T-helper 9 cell (primary cell): ENCODE measurements at places on chromosomes 3 and 15.
A peak's percentile ranks its signal among the peaks of the same experiment; 100 is the strongest.

DNA sequence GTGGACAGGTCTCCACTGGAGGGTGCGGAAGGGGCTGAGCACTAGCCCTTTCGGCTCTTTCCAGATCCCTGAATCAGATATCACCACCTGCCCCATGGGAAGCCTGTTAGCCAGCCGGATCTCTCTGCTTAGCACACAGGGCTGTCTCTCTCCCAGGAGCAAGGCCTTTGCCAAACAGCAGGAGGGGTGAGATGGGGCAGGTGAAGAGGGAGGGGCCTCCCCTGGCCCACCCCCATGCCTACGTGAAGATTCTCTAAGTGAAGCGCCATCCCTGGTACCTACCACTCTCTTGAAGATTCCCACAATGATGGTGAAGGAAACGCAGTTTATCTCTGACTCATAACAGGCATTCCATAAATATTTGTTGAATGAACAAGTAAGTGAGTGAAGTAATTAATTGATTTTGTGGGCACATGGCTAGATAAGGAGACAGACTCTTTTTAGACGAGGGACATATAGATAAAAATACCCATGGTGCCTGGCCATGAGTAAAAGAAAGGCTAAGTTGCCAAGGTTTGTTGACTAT lies 19.6 kb upstream of the HCN4 start:
- DNase-seq, result no peak

DNA sequence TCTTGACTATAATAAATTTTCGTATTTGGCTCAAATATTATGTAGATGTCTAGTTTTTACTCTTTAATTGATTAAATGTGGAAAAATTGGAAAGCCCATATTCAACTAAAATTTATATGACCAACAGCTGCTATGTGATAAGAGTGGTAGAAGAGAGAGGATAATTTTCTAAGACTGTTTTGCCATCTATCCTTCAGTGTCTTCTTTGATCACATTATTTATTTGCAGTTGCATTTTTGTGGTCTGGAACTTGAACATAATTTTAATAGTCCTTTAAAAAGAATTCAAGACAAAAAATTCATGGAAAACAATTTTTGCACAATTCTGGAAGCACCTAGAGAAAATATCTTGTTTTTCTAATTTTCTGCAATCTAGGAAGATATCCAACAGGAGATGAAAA lies 213.3 kb upstream of the THBS1 start:
- no peak for DNase-seq

GRCh38 chr3:72079369-72079872 lies 294.5 kb upstream of the PROK2 start:
- DNase-seq, result no peak

DNA sequence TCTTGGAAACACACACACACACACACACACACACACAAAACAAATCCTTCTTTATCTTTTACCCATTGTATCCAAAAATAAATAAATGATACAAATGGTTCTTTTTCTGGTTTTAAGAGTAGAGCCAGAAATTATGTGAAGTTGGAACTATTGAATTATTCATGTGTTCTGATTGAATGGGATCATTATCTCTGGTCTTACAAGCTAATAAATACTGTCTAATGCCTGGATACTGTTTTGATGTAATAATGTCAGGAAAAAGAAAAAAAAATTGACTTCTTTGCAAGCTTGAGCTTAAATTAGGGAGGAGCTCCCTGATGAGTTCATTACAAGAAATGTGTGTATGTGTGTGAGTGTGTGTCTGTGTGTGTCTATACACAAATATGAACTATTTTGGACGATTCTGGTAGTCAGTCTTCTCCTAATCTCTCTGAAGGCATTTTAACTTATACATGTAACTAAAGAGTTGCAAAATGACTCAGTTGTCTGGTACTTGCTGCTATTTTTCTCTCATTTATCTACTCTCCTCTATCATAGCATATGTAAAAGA lies 507.2 kb upstream of the AGTR1 start:
- no peak for DNase-seq

DNA sequence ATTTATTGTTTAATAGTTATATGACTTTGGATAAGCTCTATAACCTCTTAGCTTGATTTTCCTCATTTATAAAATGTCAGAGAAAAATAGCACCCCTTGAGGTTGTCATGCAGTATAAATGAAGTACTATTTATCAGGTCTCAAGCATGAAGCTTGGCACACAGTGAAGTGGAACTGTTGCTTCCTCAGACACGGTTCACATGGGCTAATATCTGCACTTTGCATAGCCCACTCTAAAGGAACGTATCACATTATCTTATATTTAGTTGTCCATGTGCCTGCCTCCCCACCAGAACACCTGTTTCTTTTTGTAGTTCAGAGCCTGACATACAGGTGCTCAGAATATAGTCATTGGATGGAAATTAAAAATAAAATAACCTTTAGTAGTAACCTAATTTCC lies 273.7 kb downstream of the SOX2 start:
- DNase-seq, result no peak

GRCh38 chr3:115469649-115470048 lies 153.7 kb upstream of the GAP43 start:
- no peak for DNase-seq

DNA sequence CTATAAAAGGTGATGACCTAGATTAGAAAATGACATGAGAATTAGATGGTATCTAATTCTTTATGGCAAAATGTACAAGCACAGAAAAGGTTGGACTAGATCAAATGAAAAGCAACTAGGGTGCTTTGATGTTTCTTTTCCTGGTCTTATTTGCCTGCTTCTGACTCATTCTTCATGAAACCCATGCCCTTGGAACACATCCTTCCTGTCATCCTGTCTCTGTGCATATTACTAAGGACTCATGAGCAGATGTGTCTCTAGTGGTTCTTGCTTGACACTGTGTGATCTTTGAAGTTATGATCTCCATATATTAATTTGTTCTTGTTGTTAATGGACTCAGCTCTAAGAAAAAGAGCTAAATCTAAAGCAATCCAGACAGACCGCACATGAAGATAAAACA lies 314.0 kb downstream of the ERC2 start:
- no peak for DNase-seq

GRCh38 chr15:82950746-82951370 lies 1.7 kb downstream of the HOMER2 start:
- no peak for DNase-seq

GRCh38 chr3:171028025-171028778 lies 1.7 kb upstream of the SLC2A2 start:
- peak; percentile 1 for DNase-seq

DNA sequence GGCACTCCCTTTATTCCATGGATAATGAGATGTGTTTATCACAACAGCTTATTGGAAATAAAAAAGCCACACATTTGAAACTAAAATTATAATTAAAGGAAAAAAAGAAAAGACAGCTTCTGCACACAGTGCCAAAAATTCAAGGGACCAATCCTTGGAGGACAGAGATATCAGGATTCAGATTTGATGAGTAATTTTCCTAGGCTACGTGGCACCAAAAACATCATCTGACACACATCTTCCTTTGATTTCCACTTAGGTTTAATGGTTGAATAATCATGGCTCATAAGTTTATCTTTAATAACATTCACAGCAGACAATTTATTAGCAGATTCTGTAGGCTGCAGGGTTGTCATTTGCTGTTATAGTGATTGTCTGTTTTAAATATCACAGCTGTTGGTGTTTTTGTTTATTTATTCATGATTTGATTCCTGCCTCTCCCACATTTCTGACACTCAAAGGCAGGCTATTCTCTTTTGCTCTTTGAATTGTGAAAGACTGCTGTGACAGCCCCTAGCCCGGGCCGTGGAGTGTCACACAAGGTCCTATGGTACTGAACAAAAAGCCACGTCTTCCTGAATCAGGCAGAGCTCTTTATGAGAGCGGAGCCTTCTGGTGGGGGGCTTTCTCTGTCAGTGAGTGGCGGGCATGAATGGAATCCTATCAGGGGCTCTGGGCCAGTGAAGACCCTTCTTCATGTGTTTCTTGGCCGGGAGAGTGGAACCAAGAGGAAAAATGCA lies 708.5 kb downstream of the SQOR start:
- DNase-seq, result no peak

DNA sequence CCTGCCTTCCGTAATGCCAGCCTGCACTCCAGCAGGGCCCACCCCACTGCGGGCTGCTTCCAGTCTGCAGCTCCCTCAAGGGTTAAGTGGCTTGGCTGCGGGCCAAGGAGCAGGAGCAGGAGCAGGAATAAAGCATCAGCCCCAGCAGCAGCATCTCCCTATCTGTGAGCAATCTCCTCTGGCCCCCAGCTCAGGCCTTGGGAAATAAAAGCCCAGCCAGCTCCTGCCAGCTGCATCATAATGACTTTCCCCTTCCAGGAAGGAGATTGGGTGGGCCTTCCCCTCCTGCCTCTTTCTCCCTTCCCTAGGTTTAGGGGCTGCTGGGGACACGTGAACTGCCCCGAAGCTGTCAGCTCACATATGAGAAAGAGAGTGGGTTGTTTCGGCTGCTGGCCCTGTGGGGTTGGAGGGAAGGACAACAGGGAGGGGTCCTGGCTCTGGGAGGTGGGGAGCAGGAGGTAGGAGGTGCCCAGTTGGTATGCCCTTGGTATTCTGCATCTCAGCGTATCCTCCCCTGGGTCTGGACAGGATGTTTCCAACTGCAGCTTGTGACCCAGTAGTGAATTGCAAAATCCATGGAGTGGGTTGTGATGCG lies 34.6 kb upstream of the FGD5 start:
- no peak for DNase-seq

- no peak for DNase-seq
These were observed 174.5 kb downstream of the NR2F2 start for GRCh38 chr15:96505014-96505413.

GRCh38 chr15:81225161-81225671 lies 28.5 kb downstream of the IL16 start:
- DNase-seq, result no peak

DNA sequence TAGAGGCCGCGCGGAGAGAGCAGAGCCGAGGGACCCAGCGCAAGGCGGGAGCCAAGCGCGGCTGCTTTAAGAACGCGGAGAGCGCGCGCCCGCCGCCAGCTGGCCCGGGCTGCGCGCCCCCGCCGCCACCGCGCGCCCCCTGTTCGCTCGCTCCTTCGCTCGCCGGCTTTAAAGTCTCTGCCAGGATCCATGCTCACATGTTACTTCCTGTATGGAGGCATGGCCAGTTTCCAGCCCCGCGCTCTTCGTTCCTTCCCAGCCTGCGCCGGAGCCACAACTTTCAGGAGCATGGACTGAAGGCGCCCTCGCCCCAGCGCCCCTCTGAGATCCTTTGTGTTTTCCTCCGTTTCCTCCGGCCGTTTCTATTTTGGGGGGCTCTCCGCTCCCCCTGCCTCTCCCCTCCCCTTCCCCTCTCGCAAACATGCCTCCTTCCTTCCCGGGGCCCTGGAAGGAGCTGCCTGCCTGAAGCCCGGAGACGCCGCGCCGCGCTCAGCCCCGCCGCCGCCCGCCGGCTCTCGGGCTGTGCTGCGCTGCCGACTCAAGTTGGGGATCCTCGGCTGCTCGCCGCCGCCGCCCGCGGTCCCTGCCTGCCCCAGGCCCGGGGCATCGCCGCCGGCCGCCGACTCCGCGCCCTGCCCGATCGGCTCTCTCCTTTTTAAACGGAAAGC lies at the start of gene PTPRG:
TSS of gene PTPRG (plus strand) at position 198 of the 668 bp plus-strand sequence. CDS start 717 bp downstream, outside the sequence.
- DNase-seq, result no peak

DNA sequence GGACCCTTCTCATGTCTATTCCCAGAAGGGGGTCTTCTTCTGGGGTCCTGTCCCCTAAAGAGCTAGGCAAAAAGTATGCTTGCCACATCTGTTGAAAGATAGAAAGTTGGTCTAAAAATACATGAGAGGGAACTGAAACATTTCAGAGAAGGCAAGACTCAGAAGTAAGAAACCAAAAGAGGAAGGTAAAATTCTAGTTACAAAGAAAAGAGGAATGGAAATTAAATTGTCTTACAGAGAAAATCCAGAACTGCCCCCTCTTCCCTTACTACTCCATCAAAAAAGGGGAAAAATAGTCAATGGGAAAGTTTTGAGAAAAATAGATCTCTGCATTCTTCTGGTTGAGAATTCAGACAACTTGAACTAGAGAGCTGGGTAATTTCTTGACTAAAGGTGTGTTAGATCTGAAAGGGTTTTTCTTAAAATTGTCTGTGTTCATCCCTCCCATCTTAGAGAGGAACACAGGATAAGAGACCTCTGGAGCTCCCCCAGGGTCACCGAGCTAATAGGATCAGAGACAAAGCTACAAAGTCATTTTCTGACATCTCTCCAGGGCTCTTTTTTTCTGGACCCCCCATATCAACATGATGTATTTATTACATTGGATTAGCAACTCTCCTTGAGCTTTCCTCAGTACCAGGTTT lies 32.3 kb upstream of the CCR2 start:
- no peak for DNase-seq

DNA sequence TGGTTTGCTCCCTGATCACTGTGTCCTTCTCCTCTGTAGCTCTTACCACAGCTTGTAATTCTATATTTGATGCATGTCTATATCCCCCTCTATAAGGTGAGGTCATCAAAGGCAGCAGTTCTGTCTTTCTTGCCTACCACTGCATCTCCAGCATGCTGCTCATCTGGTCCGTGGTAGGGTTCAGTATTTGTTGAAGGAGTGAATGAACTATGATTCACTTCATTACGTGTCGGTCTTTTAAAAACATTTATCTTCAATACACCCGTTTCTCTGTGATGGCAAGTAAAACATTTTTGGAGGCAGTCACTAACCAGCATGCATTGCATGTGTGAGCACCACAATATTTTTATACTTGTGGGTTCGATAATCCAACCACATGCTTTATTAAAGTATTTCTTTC lies 27.6 kb downstream of the CHST14 start:
- DNase-seq, result no peak

GRCh38 chr3:10839167-10839566 lies 23.1 kb downstream of the SLC6A11 start:
- no peak for DNase-seq

GRCh38 chr3:101884776-101885175 lies 35.5 kb downstream of the NFKBIZ start:
- no peak for DNase-seq

- no peak for DNase-seq
These were observed 3.5 kb upstream of the PAK6 start for GRCh38 chr15:40235201-40235885.

- no peak for DNase-seq
These were observed 137.6 kb downstream of the SI start for GRCh38 chr3:164940745-164941144.

GRCh38 chr3:54671511-54671910 lies 256.3 kb downstream of the LRTM1 start:
- DNase-seq, result no peak

DNA sequence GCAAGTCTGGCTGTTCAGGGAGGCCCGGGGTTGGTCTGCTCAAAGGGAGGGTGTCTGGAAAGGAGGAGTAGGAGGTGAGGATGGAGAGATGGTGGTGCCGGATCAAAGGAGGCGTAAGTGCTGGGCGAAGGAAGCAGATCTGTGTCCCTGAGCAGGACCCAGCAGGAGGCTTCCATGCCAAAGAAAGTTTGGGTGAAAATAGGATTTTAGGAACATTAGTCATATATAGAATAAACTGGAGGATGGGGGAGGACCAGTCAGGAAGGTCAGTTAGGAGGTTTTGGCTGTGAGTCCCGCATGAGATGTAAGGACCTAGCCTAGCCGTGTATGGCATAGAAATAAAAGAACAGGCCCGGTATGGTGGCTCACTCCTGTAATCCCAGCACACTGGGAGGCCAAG lies 28.6 kb upstream of the VPS8 start:
- no peak for DNase-seq

GRCh38 chr3:145696011-145696410 lies 465.0 kb downstream of the PLOD2 start:
- DNase-seq, result no peak
